ENCODE measurements at places on chromosomes 11 and 22. TPM values are rescaled to one million over a fixed set of nuclear protein-coding genes. Genes with fewer than 3 reads are reported as not detected.

Gene ANO9
- not detected for total RNA-seq

Gene TRIM49
- not detected for total RNA-seq

Gene NCR3LG1
- total RNA-seq = 25.0 TPM

Gene CELSR1
- total RNA-seq = 1.3 TPM

Gene TANGO2
- 35.0 TPM for total RNA-seq

Gene RAG1
- total RNA-seq = 1.7 TPM

Gene MS4A5
- not detected for total RNA-seq

Gene NLRP14
- total RNA-seq = 0.53 TPM

Gene SCGB2A2
- total RNA-seq = not detected

Gene BBOX1
- not detected for total RNA-seq

Gene CCDC81
- 1.1 TPM for total RNA-seq

Gene FAM180B
- not detected for total RNA-seq

Gene CLCF1
- 2.3 TPM for total RNA-seq

Gene WT1
- total RNA-seq = not detected

Gene OR51B2
- not detected for total RNA-seq

Gene MPPED2
- not detected for total RNA-seq

Gene MS4A3
- total RNA-seq = not detected

Gene ESAM
- total RNA-seq = 154 TPM

Gene ALKBH3
- total RNA-seq = 40.5 TPM

Gene ZNF215
- total RNA-seq = 5.9 TPM

Gene KRTAP5-8
- not detected for total RNA-seq

Gene MAJIN
- total RNA-seq = not detected

Gene PDGFB
- total RNA-seq = 69.5 TPM

Gene PPP1CA
- 200 TPM for total RNA-seq

Gene SAA4
- not detected for total RNA-seq

Gene RFPL3
- total RNA-seq = not detected

Gene FDX1
- total RNA-seq = 11.6 TPM

Gene SHANK2
- total RNA-seq = not detected

Gene OR2AG2
- 0.43 TPM for total RNA-seq

Gene KRTAP5-11
- total RNA-seq = not detected

Gene NRXN2
- total RNA-seq = not detected

Gene ART5
- 0.07 TPM for total RNA-seq

Gene ZBTB16
- 12.2 TPM for total RNA-seq

Gene MFRP
- total RNA-seq = not detected

Gene TTC28
- total RNA-seq = 45.1 TPM

Gene BLID
- 15.5 TPM for total RNA-seq

Gene ACTN3
- not detected for total RNA-seq
